ENCODE measurements at places on chromosomes 7 and 10. TPM values are rescaled to one million over a fixed set of nuclear protein-coding genes. Genes with fewer than 3 reads are reported as not detected.

GRCh38 chr10:103197174-103197573 is 4.1 kb upstream of the NT5C2 start:
- no peak for DNase-seq

- no peak for DNase-seq
These were observed 11.2 kb upstream of the PRDX3 start for GRCh38 chr10:119189811-119190282.

DNA sequence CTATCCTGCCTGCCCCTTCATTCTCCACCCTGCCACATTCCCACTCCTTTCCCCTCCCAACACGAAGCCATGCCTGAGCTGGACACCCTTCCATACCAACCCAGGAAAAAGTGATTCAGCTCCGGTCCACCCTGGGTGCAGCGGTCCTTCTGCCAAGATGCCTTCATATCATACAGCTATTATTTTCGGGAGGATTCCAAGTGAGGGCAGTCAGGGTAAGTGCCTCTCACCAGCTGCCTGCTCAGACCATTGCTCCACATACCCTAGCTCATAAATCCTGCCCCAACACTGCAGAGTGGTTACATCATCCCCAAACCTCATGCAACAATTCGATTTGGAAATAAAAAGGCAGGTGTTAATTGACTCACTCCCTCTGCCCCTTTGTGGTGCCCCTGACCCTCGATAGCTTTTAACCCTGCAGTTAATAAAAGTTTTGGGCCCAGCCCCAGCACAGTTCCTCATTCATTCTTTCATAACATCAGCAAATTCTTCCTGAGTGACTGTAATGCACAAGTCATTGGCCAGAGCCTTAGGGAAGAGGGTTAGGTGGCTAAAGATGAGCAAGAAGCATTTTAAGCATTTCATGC is 42.6 kb downstream of the ZNF503 start:
- no peak for DNase-seq

- no peak for DNase-seq
These were observed 35.3 kb upstream of the CCDC3 start for GRCh38 chr10:13036841-13037240.

DNA sequence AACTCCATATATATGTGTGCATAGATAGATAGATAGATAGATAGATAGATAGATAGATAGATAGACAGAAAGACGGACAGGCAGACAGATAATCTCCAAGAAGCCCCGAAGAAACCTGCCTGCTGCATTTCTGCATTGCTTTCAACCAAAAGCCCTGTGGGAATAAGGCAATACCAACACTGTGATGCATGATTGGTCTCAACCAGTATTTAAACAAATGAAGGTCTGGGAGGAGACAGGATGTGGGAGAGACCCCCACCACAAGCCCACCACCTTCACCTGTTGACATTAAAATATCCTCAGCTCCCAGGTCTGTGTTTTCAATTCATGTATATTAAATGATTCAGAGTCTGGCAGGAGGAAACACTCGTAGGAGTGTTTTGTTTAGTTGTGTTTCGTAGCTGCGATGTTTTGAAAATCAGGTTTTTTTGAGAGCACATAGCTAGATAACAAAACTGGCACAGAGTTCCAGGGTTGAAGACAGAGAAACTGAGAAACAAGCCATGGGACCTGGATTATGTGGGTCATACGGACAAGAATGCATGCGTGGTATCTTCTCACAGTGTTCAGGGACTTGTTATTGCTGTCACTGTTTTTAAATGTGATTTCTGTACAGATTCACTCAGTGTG is 200.7 kb upstream of the AHR start:
- DNase-seq = peak; percentile 10

DNA sequence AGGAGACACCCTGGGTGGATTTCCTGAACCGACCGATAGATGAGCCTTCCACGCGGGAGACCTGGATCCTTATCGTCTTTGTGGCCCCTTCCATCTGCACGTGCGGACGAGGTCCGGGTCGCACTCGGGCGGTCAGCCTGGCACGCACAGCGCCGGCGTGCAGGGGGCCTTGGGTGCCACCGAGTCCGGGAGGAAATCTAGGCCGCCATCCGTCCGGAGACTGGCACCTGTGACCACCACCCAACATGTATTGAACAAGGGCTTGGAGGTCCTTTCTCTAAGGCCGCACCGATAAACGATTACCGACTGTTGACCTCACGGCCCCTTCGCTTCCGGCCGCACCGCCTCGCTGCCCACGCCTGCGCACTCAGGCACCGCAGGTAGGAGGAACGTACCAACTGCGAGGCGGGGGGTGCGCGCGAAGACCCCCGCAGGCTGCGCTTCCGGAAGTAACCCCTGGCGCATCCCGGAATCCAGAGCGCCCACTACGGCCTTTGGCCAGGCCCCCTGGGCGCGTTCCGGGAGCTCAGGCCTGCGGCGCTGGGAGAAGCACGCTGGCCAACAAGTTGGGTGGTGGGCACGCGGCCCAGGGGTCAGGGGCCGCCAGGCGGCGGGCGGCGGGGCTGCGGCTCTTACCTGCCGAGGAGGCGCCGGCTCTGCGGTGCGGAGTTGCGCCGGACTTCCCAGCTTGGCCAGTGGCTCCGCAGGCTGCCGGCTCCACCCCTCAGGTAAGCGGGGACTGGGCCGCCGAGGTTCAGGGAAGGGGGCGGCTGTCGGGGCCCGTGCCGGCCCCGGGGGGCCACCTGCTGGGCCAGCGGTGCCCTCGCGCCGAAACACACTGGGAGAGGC is at the start of the genes ACTR3C and LRRC61:
TSS of gene ACTR3C (minus strand) at position 713 of the 849 bp plus-strand sequence. CDS start 28,249 bp downstream, outside the sequence.
TSS of gene LRRC61 (plus strand) at position 523 of the 849 bp plus-strand sequence. CDS start 13,507 bp downstream, outside the sequence.
- DNase-seq = no peak

- DNase-seq = no peak
These were observed 223.7 kb upstream of the PCDH15 start for GRCh38 chr10:55024713-55025112.

- no peak for DNase-seq
These were observed 9.0 kb downstream of the DENND2A start for GRCh38 chr7:140631602-140632001.

DNA sequence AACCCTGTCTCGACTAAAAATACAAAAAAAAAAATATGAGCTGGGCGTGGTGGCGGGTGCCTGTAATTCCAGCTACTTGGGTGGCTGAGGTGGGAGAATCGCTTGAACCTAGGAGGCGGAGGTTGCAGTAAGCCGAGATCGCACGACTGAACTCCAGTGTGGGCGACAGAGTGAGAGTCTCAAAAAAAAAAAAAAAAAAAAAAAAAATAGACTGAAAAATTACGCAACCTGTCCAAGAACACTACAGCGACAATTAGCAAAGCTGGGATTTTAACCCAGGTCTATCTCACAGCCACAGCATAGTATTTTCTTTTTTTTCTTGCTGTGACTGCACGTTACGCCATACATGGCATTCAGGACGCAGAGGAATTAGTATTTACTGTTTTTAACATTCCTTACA is 1.1 kb upstream of the RABGEF1 start:
- DNase-seq = no peak

GRCh38 chr10:91253300-91253699 is 32.8 kb downstream of the PCGF5 start:
- no peak for DNase-seq

GRCh38 chr7:151207804-151208203 is 2.5 kb downstream of the H2BK1 start:
- no peak for DNase-seq

DNA sequence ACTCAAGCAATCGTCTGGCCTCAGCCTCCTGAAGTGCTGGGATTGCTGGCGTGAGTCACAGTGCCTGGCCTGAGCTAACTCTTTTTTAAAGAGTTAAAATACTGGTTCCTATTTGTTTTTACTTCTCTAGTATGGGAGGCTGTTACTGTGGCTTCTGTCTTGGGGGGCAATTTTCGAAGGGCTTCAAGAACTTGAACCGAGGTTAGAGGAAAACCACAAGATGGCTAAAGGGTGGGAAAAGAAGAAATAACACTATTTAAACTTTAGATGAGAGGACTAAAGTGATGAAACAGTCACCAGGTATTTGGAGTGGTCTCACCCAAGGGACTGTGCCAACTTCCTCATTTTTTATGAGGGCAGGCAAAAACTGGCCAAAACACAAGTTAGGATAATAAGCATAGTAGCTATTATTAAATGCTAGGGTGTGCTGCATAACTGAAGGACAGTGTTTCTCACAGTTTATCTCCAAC is 17.8 kb downstream of the MET start:
- DNase-seq = no peak

GRCh38 chr10:64374346-64374745 is 853.1 kb downstream of the REEP3 start:
- DNase-seq = no peak

DNA sequence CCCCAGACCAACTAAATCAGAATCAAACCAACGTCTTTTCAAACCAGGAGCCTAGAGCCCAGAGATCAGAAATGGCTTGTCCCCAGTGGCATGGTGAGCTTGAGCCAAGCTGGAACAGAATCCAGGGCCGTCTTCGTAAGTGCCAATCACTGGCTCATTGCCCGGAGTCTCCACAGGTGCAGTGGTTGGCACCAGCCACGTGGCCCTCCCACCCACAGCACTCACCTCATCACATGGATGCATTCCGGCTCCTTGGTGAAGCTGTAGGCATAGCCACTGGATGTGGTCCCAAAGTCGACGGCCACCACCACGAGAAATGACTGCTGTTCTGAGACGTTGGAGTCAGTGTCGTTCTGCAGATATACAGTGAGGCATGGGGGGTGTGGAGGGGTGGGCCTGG is 37.4 kb downstream of the HSPA12A start:
- no peak for DNase-seq

GRCh38 chr10:44264244-44264643 is 120.7 kb downstream of the CXCL12 start:
- peak; percentile 61 for DNase-seq

DNA sequence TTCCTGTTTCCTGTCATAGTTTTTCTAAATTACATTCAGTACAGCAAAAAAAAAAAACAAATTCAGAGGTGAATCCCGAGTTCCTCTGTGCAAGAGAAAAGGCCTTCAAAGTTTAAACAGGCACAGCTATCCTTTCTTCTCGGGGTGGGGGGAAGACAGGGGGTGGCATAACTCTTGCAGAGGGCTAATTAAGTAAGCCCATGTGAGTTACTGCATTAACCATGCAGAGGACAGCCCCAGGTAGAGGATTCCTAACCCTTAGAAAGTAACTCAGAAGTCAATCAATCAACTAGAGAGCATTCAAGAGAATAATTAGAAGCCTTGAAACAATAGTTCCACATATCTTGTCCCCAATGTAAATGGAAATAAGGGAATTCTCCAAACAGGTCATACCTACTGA is 170.9 kb downstream of the CSTF2T start:
- DNase-seq = no peak

DNA sequence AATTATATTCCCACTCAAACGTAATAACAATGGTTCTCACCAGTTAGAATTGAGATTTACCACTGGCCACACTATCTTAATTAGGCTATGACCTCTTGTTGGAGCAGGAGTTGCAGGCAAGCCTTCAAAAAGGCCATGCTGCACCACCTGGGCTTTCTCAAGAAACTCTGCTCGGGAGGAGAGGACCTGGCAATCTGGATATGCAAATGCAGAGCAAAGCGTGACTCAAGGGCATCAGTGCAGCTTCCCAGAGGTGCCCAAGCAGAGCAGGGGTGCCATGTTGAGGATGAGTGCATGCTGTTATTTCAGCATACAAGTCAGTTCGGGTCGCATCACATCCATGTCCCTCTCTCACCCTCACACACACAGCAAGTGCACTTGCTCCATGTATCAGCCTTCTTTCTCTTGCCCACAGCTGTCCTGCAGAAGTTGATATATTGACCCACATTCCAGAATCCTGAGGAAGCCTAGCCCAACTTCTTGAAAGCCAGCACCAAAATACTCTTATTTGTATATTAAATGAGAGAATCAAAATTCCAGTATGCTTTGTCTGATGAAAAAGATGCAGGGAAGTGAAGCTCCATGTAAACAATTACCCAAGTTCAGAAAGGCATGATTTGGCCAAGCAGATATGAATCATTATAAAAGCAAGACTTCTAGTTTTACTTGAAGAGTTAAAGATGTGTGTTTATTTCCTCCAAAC is 55.7 kb upstream of the IL6 start:
- DNase-seq = no peak

DNA sequence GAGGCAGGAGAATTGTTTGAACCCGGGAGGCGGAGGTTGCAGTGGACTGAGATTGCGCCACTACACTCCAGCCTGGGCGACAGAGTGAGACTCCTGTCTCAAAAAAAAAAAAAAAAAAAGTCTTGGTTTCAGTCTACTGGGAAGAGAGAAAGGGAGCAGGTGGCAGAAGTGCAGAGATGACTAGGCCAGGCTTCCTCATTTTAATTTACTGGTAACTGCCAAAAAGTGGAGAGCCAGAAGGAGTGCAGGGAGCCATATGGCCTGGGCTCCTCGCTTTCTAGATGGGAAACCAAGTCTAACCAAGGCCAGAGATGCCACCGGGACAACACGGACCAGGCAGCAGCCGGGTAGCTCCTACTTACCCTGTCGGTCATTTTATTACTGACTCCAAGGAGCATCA is 12.2 kb downstream of the SEPHS1 start:
- no peak for DNase-seq

- DNase-seq = no peak
These were observed 1.8 kb downstream of the CLIP2 start for GRCh38 chr7:74290981-74291441.

GRCh38 chr7:27112955-27113949 is 10.8 kb upstream of the HOXA2 start:
- DNase-seq = peak; percentile 80

DNA sequence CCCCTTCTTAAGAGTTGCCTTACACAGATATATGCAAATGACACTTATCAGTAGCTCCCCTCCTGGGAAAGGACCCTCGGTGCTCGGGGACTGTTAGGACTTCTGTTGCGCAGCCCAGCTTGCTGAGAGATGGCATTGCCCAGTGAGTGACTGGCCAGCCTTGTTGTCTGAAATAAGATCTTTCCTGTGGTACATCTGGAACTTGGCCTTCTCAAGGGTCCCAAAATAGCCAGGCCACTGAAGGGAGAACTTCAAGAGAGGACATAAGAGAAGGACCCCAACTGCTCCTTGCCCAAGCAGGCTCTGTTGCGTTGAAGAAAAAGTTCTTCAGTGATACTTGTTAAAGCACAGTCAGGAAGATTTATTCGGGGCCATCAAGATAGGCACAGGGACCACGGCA is 17.3 kb downstream of the BAG3 start:
- no peak for DNase-seq

GRCh38 chr7:68422281-68422680 is 1176.0 kb upstream of the AUTS2 start:
- DNase-seq = no peak

The RGR gene
- total RNA-seq = 0.74 TPM

The DPYSL4 gene
- total RNA-seq = 1.7 TPM

The RAB19 gene
- 1.7 TPM for total RNA-seq

The FEZF1 gene
- not detected for total RNA-seq

The TMEM225B gene
- 1.1 TPM for total RNA-seq

The OR2A7 gene
- total RNA-seq = 5.6 TPM

The CCL24 gene
- total RNA-seq = not detected

The PRKAR1B gene
- 12.3 TPM for total RNA-seq

The RFC2 gene
- total RNA-seq = 19.5 TPM

The SHTN1 gene
- total RNA-seq = 14.9 TPM

The CALHM3 gene
- total RNA-seq = not detected

The COBL gene
- total RNA-seq = 3.3 TPM
